ENCODE measurements at places on chromosomes 11 and 22.

GRCh38 chr11:69700278-69701140 is 3.3 kb downstream of the FGF19 start:
- no peak for DNase-seq

DNA sequence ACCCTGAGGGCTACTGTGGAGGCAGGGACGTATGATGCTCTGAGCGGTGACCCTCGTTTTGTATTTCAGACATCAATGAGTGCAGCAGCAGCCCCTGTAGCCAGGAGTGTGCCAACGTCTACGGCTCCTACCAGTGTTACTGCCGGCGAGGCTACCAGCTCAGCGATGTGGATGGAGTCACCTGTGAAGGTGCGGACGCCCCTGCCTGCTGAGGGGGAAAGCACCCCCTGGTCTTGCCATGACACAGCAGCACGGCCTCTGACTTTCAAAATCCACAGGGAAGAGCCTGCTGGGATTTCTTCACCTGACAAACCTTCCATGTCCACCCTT is 44.3 kb downstream of the FBLN1 start:
- no peak for DNase-seq

- no peak for DNase-seq
Measured at GRCh38 chr11:120431633-120432032, 79.9 kb upstream of the GRIK4 start.

GRCh38 chr11:47714554-47715081 is 551 bp downstream of the AGBL2 start:
- DNase-seq, result no peak

- DNase-seq, result no peak
Measured at GRCh38 chr11:117438371-117439000, 110.8 kb downstream of the CEP164 start.

GRCh38 chr11:112498701-112499100 is 238.0 kb upstream of the PLET1 start:
- DNase-seq, result no peak

GRCh38 chr11:6084587-6084986 is 22.9 kb upstream of the OR56B4 start:
- DNase-seq, result no peak

GRCh38 chr11:77411137-77411707 is 62.7 kb downstream of the PAK1 start:
- DNase-seq, result no peak

DNA sequence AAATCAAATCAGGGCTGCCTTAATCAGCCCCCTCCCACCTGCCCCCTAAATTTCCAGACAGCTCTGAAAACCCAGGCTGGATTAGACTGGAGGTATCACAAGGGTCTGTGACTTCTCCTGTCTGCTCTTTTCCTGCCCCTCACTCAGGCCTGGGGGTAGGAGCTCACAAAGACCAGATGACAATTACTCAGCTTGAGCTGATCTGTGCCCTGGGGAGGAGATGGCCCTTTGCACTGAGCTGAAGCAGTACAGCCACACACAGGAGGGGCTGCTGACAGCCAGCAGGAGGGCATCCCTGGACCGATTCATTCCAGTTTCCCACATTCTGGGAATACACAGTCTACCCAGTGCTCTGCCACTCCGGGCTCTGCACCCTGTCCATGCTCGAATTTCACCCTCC is 4.2 kb downstream of the ABCC8 start:
- DNase-seq, result no peak

Data from fibroblast of skin of left biceps (primary cell).